T-helper 2 cell treated with Interferon-gamma antibody and Interleukin-4, amounts not matched to agents 100 ng/mL and 5 ng/mL, for 36 hours (primary cell): ENCODE measurements at places on chromosomes 3 and 15. TPM values are rescaled to one million over a fixed set of nuclear protein-coding genes. Genes with fewer than 3 reads are reported as not detected.

TGM4 gene
- not detected in 2 replicates for total RNA-seq

PLA2G4D gene
- not detected in 2 replicates for total RNA-seq

AADACL2 gene
- not detected in 2 replicates for total RNA-seq

GOLGA8Q gene
- total RNA-seq = 3.0 and 8.8 TPM in 2 replicates

OCA2 gene
- not detected in 2 replicates for total RNA-seq

TFDP2 gene
- total RNA-seq = 25.2 and 32.2 TPM in 2 replicates

PDE12 gene
- 27.0 and 27.9 TPM in 2 replicates for total RNA-seq

FBXW12 gene
- not detected in 2 replicates for total RNA-seq

TNFAIP8L3 gene
- total RNA-seq = 0.18 and 0.23 TPM in 2 replicates

LRRC31 gene
- not detected in 2 replicates for total RNA-seq

IP6K1 gene
- 34.2 and 37.4 TPM in 2 replicates for total RNA-seq

SCAMP2 gene
- total RNA-seq = 132 and 135 TPM in 2 replicates

MEX3B gene
- total RNA-seq = 0.95 and 1.0 TPM in 2 replicates

MRPS22 gene
- 39.8 and 43.0 TPM in 2 replicates for total RNA-seq

DPPA2 gene
- not detected in 2 replicates for total RNA-seq

SLC9C1 gene
- not detected in 2 replicates for total RNA-seq

HRG gene
- not detected in 2 replicates for total RNA-seq

IL5RA gene
- not detected in 2 replicates for total RNA-seq

GOLGA8S gene
- 0.80 TPM in 2 replicates for total RNA-seq
